ENCODE measurements at places on chromosomes 2 and 18. TPM values are rescaled to one million over a fixed set of nuclear protein-coding genes. Genes with fewer than 3 reads are reported as not detected.

ZCCHC2 gene
- 9.4 TPM for polyA plus RNA-seq

GPR75 gene
- 1.9 TPM for polyA plus RNA-seq

TEKT4 gene
- polyA plus RNA-seq = not detected

- DNase-seq = no peak
Observed at GRCh38 chr2:159976527-159977160, 85.8 kb downstream of the PLA2R1 start.

GRCh38 chr2:237450583-237450982 is 36.5 kb upstream of the MLPH start:
- no peak for DNase-seq

FBXO41 gene
- 0.23 TPM for polyA plus RNA-seq

OXER1 gene
- 7.0 TPM for polyA plus RNA-seq

C18orf63 gene
- not detected for polyA plus RNA-seq

DNA sequence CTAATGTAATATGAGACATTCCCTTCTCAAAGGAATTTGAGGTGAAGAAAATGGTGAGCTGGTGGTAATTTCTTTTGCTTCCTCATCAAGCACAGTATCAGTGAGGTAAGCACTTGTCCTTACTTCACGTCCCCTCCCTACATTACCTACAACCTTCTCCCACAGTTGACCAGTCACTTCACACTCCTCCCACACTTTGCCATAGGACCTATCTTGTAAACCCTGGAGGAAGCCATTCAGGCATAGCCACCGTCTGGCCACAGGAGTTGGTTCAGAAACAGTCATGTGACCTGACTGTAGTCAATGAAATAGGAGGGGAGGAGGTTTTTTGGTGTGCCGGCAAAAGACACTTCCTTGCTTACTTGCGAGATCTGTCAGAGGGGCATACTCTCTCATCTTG is 12.1 kb downstream of the ACOXL start:
- no peak for DNase-seq

- DNase-seq = no peak
Observed at GRCh38 chr2:71043531-71044407, 24.7 kb upstream of the NAGK start.

HOXD3 gene
- polyA plus RNA-seq = 3.4 TPM

- DNase-seq = peak; percentile 82
Observed at GRCh38 chr2:68121873-68122679, 35.6 kb upstream of the PNO1 start.

- DNase-seq = peak; percentile 3
Observed at GRCh38 chr18:26963292-26963691, 97.8 kb upstream of the AQP4 start.

- DNase-seq = no peak
Observed at GRCh38 chr2:172998547-172999272, 76.9 kb upstream of the MAP3K20 start.

DNA sequence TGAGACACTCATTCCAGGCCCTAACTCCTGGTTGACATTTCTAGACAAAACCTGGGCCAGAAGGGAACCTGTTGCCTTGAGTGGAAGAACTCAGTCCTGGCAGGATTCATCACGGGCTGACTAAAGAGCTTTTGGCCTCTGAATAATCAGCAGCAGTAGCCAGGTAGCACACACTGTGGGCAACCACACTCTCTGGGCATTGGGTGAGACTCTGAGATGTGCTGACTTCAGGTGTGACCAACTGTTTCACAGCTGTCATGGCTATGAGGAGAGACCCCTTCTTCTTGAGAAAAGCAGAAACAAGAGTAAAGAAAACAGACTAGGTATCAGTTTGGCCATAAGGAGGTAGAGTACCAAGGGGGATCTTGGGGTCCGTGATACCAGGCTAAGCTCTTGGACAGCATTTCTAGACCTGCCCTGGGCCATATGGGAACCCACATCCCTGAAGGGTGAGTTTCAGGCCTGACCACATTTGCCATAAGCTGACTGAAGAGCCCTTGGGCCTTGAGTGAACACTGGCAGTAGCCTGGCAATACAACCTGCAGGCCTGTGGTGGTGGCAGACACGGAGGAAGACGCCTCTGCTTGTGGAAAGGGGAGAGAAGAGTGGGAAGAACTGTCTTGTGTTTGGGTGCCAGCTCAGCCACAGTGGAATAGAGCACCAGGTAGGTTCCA is 230.9 kb downstream of the DLGAP1 start:
- no peak for DNase-seq

DNA sequence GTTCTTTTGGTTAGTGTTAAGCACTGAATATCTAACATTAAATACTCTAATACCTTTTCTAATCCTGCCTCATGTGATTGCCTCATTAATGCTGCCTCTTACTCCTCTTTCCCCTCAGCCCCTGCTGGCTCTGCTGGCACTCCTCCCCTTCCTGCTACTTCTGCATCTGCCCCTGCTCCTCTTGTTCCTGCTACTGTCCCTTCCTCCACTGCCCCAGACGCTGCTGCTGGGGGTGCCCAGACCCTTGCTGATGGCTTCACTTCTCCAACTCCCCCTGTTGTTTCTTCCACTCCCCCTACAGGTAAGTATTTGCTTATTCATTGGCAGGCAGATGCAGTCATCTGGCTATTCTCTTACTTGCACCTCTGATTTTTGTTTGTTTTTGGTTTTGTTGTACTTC is 68.5 kb downstream of the ABI2 start:
- no peak for DNase-seq

DCC gene
- polyA plus RNA-seq = 0.14 TPM

SLC8A1 gene
- 7.2 TPM for polyA plus RNA-seq

FAHD2A gene
- polyA plus RNA-seq = 23.7 TPM

DNA sequence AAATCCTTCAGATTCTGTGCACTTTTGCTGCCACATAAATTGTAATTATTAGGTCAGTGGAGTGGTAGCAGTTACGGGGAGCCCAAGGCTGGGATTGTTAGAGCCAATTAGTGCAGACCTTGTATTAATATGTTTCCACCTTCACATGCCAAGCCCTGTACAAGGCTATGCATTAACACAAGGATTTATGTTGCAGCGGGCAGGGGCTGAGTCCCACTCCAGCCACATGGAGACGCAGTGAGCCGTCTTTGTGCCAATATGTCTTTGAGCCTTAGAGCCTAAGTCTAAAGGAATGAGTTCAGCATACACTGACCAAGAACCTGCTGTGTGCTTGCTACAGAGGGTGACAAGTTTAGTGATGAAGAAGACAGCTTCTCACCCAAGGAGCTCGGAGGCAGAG is 238.2 kb downstream of the TSN start:
- DNase-seq = no peak

TANC1 gene
- 29.3 TPM for polyA plus RNA-seq

DNA sequence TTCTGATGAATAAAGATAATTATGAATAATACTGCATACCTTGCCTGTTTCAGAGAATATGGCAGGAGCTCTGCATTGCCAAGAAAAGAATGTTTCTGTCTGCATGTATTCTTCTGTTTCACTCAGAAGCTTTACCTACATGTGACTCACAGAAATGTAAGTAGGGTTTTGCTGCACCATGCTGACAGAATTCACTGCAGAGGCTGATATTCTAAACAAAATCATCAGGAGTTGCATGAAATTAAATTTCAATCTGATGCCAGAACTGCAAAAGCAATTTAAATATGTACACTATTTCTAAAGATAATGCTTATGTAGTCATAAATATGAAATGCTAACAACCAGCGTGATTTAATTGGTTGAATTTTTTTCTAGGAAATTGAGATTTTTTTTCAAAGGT is 332.8 kb upstream of the FSHR start:
- no peak for DNase-seq

CFC1 gene
- polyA plus RNA-seq = not detected

GKN1 gene
- 0.25 TPM for polyA plus RNA-seq

DNA sequence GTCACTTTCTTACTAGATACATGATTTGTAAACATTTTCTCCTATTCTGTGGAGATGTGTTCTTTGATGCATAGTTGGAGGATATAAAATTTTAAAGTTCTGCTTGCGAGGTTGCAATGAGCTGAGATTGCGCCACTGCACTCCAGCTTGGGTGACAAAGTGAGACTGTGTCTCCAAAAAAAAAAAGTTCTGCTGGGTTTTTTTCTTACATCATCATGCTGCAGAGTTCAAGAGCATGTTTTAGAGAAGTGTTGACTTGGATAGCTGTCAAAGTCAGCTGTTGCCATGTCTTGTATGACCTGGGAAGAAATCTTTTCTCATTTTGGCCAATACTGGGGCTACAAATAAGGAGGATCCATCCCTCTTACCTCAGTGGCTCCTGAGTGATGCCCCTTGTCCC is 71.3 kb downstream of the UGGT1 start:
- DNase-seq = no peak

- DNase-seq = no peak
Observed at GRCh38 chr2:230877759-230878598, 13.2 kb downstream of the ITM2C start.

RIT2 gene
- polyA plus RNA-seq = not detected

- peak; percentile 38 for DNase-seq
Observed at GRCh38 chr2:220198896-220199295, 571.5 kb downstream of the SLC4A3 start.

GNAL gene
- 2.3 TPM for polyA plus RNA-seq

DNA sequence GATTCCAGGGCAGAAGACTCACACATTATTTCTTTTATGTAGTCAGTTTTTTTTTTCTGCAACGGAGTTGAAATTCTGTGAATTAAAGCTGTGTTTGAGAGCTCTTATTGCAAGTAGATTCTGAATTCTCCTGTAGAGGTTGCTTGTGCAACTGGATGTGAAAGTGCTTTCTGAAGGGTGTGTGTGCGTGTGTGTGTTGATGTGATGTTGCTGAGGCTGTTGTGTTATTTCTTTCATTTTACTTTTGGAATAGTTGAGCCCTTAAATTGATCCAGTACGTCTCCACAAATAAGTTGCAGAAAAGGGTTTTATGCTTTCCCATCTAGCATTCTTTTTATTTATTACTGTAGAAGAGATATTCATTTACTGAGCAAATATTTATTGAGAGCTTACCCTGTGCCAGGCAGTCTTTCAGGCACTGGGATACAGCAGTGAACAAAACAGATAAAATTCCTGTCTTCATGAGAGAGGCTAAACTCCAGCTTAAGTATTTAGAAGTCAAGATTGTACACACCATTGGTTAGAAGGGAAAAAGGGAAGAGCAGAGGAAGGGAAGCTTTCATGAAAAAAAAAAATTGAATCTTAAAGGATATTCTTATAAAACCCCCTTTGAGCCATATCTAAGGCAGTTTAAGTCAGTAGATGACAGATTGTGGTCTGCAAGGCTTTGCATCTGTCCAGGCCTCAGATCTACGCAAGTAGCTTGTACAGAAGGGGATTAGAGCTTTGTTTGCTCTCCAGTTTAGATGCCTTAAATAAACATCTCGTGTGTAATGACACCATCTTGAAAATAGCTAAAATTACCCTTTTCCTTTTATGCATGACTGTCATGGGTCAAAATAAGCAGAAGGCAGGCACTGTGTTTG is 58.2 kb downstream of the MYO1B start:
- no peak for DNase-seq

DNA sequence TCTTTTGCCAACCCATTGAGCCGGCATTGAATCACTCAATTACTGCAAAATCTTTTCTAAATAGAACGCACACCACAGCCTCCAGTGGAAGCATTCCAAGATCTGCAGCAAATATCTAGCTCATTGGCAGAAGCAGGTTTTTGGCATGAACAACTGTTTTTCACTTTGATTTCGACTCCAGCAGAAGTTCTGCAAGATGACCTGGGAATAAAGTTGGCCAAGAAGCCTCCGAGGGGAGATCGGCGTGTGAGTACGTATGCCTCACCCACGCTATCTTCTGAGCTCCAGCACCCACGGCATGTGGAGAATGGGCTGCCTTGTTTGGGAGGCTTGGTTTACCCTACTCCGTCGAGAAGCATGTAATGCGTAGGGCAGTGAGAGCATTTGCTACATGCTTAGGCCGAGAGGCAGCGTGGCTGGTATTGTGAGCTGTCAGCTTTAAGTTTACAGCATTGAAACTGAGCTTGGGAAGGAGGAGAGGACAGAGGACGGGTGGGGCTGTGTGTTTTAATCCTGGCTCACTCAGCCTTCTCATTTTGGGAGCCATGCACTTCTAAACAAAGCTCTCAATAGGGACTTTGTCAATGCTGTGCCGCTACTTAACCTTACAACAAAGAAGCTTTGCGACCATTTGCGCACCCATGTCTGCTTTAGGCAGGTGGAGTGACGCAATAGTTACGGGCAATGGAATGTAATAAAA is 10.5 kb downstream of the PCARE start:
- DNase-seq = no peak

DNA sequence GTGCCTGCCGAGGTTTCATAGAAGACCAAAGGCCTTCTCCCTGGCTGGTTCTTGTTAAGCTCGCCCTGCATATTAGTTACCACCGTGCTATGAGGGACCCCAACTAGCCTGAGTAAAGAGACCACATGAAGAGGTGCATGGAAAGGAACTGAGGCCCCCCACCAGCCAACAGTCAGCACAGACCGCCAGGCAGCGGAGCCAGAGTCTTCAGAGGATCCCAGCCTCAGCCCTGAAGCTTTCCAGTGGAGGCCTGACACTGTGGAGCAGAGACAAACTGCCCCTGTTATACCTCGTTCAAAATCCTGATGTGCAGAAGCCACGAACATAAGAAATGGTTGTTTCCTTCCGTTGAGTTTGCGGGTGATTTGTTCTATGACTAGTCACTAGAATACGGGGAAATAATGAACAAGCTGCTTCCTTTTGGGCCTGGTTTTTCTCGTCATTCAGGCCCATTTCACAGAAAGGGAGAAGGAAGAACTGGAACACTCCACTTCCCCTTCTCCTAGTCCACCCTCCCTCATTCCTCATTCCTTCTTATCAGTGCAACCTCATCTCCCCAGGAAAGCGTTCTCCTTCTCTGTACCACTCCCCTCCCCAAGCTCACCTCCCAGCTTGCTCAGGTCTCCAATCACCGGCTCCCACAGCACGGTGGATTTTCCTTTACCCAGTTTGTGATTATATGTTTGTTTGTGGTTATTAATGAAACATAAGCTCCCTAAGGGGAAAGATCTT is 3.0 kb upstream of the GLI2 start:
- no peak for DNase-seq

DNA sequence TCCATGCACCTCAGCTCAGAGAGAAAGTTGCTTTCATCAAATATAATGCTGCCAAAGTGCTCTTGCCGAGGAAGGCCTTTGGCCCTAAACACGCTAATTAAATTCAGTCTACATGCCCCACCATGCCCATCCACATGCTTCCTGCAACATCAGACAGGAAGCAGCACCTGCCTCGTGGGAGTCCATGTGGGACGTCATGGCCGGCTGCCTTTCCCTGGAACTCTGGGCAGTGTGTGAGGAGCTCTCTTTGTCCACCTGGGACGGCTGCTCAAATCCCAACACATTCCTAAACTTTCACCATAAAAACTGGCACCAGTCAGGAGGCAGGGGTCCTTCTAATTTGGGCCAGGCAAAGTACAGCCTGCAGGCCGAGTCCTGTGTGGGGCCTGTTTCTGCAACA is 23.1 kb downstream of the FAM178B start:
- DNase-seq = no peak

DNA sequence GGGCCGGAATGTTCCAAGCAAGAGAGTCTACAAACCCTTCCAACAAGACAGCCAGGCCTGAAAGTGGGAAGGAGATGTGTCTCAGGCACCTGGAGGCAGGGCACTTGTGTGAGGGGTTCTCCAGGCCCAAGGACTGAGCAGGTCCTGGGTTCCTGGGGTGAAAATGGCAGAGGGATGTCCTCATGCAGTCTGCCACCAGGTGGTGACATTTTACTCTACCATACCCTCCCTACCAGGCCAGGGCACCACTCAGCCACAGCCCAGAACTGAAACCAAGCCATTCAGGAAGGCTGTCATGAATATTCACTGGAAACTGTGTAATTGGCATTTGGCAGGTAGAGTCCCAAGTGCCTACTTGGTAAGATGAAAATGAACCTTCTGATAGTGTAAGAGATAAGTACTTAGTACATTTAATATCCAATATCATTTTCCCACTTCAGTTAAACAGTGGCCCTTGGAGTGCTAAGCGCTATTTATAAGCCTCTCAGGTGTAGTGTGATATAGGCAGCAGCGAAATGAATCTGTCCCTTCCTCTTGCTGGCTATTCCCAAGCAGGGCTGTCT is 185.1 kb downstream of the MYO5B start:
- no peak for DNase-seq
